Activated naive CD4-positive, alpha-beta T cell treated with anti-CD3 and anti-CD28 coated beads, Interleukin-2, amount 50 U/mL, for 16 hours (primary cell): ENCODE measurements at places on chromosomes 2 and 18.

GRCh38 chr2:101788995-101789970, 91.8 kb downstream of the MAP4K4 start:
- DNase-seq = no peak

- no peak for DNase-seq
Observed at GRCh38 chr2:217466805-217467204, 536.0 kb downstream of the TNS1 start.

DNA sequence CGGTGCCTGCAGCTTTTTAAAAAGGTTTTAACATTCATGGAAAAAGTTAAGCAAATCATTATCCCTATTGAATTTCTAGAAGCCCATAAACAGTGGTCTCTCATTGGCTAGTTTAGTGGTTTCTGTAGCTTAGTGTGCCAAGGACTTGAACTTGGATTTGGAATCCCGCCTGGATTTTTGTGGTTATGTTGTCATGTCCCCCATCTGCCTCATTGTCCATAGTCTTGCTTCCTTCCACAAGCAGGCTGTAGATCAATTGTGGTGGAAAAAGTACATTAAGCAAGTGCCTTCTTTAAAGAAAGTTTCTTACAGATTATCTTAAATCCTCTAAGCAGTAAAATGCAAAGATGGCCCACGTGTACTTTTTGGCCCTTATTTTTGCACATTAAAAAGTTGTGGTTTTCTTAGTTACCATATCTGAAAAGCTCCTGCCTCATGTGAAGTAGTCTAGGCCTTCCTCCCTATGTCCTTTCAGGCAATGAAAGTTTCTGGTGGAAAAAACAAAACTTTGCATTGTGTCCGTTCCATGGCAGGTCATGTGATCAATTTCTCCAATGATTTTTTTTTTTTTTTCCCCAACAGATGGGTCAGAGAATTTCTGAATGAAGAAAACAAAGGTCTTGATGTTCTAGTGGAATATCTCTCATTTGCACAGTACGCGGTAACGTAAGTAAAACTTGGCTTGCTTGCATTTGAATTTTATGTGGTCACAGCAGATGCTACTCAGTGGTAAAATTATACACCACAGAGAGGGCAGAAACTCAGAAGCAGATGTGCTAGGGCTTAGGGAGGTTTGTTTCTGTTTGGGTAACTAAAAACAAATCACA, 158.9 kb downstream of the PRPF40A start:
- no peak for DNase-seq

DNA sequence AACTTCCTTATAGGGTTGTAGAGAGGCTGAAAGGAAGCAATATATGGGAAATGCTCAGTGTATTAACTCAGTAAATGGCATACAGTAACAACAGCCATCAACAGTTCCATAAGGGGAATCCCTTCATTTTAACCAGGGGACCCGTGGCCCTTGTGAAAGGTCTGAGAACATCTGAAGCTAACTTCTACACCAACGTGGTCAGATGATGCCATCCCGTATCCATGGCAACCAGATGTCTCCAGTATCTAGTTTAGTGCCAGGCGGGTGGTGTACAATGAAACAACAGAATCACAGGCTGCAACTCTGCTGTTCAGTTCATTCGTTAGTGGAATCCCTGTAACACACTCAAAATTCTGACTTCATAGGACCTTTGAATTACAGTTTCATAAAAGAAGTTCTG, 162.3 kb downstream of the TGIF1 start:
- DNase-seq = no peak

GRCh38 chr2:10330700-10331026, 28.0 kb downstream of the HPCAL1 start:
- DNase-seq = no peak

DNA sequence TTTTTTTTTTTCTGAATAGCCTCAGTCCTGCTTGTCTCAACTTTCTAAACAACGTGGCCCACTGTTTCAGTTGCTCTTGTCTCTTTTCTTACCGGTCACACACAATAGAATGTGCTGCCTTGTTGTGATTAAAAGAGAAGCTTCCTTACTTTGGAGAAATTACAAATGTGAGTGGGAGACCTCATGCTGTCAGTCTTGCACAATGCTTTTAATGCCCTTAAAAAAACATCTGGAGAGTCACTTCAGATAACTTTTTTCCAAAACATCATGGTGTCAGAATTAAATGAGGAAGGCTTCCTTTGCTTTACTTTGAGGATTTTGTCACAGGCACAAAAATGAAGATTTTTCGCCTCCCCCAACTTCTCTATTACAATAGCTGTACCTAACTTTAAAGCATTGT, 37.7 kb downstream of the LHCGR start:
- DNase-seq = no peak

- DNase-seq = no peak
Observed at GRCh38 chr2:100615471-100615870, 52.7 kb downstream of the PDCL3 start.

DNA sequence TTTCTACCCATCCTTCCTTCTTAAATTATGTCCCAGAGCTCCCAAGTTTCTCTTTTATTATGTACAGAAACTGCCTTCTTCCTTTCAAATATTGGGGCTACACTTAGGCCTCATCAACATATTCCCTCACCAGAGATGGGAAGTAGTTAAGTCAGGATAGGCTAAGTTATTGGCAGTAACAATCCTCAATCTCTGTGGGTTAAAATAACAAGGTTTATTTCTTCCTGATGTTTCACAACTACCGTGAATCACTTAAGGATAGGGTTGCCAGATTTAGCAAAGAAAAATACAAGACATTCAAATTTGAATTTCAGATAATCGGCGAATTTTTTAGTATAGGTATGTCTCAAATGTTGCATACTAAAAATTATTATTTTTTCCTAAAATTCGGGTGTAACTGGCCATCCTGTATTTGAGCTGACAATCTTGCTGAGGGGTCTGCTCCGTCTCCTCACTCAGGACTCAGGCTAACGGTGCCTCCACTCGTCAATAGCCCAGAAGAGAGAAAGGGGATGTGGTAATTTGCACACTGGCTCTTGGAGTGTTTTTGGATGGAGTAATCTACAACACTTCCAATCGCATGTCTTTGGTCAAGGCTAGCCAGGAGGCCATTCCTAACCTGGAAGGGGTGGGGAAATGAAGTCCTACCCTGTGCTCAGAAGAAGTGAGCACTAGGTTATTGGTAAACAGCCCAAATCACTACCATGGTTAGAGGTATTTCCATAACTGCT, 91.7 kb downstream of the ACTR3 start:
- no peak for DNase-seq

DNA sequence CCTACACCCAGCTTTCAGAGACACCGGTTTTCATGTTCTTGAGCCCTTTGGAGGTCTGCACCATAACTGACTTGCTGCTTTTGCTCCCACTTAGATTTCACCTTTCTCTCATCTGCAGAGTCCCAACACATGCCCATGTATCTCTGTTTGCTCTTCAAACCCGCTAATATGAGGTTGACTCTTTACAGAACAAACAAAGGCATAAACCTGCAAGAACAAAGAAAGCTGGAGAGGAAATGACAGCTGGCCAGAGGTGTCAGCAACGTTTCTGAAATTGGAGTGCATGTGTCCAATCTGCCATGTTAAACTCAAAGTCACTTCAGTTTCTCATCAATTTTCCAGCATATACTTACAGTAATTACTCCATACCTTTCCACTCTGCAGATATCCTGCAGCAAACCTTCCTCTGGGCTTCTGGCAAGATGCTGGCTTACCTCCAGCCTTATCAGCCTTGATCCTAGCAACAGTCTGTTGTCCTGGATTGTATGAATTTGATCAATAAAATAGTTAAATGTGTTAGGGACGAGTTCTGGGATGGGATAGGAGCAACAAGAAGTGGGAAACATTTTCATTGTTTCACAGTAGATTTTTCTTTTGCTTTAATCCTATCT, 157.4 kb downstream of the FHOD3 start:
- no peak for DNase-seq

GRCh38 chr2:26745609-26746327, 18.3 kb upstream of the SLC35F6 start:
- DNase-seq = peak; percentile 77

DNA sequence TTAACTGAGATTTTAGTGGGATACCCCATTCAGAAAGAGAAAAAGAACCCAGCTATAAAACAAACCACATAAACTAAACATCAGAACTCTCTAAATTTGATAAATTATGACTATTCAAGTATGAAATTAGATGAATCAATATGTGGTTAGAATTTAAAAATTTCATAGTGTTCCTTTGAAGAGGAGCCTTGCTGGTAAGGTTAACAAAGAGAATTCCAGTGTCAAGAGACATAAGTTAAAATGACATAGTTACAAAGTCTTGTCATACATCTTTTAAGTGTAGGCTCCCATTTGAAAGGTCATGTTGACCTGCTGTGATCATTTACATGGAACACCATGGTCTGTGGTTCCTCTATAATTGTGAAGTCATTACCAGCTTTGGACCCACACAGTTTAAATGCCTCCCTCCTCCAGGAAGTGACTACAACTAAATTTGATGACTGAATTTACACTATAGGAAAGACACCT, 231.6 kb upstream of the ETAA1 start:
- no peak for DNase-seq

- no peak for DNase-seq
Observed at GRCh38 chr2:30608643-30609042, 161.6 kb downstream of the LCLAT1 start.

GRCh38 chr2:67667054-67667908, 270.1 kb downstream of the ETAA1 start:
- no peak for DNase-seq

GRCh38 chr2:193810533-193810932, 1615.8 kb upstream of the TMEFF2 start:
- DNase-seq = no peak

GRCh38 chr2:181998041-181998835, 12.6 kb downstream of the PPP1R1C start:
- no peak for DNase-seq

GRCh38 chr2:164078421-164078820, 342.6 kb upstream of the FIGN start:
- DNase-seq = no peak

DNA sequence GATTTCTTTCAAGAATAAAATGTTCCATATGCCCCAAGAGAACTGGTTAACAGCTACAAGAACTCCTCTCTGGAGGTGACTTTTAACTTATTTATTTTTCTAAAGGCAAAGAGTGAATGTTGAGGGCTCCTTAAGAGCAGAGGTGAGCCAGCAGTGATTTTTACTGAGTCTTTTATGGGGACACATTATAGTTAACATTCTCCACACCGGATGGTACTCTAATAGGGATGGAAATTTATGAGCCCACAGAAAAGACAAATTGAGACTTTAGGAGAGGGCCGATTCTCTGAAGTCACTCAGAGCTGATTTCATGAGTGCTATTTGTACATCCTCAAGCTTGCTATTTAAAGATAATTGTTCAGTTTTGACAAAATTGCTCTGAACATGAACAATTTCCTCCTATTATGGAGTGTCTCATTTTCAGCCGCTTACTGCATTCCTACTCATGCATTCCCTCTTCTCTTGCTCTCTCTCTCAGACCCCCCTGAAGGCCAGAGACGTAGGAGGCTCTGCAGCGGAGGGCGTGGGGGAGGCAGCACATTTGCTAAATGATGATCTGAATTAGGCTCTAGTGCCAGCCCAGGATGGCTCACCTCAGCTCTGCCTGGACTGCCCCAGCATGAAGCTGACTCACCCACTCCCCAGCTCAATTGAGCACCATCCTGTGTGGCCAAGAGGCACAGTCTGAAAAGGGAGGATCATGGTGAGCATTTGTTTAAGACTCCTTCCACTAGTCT, 5.9 kb upstream of the RPL37A start:
- no peak for DNase-seq

DNA sequence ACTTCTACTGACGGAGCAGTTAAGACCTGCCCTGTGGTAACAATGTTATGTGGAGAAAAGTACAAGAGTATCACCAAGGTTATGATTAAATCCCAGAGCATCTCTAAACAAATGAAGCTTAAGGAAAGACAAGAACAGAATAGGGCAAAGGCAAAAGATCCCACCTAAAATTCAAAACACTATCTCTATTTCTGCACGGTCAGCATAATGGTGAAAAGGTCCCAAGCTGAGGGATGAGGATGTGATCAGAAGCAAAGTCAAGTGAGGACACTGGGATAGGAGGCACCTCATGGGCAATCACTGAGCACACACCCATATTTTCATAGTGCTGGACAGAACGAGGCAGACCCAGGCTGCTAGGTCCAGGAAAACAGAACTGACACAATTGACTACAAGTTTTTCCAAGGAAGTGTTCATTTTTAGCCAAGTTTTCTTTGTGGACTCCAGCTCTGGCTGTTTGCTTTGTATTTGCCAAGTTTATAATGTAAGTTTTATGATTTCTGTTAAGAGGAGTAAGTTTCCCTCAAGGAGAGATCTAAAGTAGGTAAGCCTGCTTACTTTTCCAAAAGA, 77.8 kb downstream of the NCKAP5 start:
- no peak for DNase-seq

- no peak for DNase-seq
Observed at GRCh38 chr2:138010890-138011289, 46.6 kb downstream of the HNMT start.

- no peak for DNase-seq
Observed at GRCh38 chr2:207255565-207256470, 90.1 kb upstream of the KLF7 start.

DNA sequence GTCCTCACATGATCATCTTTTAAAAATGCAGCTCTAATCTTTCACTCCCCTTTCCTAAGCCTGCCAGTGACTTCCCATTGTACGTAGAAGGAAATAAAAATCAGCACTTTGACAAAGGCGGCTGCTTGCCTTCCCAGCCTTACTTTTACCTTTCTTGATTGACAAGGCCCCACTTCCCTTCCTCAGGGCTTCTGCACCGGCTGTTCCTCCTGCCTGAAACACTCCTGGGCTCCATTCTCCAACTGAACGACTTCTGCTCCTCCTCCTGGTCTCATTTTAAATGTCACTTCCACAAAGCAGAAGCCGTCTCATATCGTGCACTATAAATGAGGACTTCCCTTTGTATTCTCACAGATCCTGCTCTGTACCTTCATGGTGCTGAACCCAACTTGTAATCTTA, 56.1 kb downstream of the OSBPL6 start:
- DNase-seq = no peak

DNA sequence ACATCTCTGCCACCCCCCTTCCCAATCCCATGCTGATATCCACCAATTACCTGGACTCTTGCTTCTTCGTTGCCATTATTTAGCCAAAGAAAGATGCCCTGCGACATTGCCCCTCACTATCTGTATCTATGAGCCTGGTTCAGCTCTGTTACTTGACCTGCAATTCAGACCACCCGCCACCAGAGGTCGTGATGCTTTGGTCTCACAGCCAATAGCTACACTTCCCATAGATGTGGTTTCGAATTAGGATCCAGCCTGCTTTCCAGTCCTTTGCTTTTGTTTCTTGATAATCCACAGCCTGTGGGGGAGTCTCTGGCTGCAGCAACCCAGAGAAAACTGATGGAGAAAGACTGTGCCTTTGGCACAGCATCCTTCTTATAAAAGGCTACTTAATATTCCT, 239.4 kb downstream of the KLHL29 start:
- DNase-seq = no peak
